Stimulated activated CD8-positive, alpha-beta memory T cell treated with anti-CD3 and anti-CD28 coated beads, Interleukin-15, amount 100 ng/mL, for 1 hour (primary cell): ENCODE measurements at places on chromosomes 7 and 10.

- no peak for DNase-seq
Measured at GRCh38 chr7:74526780-74527179, 73.1 kb downstream of the GTF2IRD1 start.

DNA sequence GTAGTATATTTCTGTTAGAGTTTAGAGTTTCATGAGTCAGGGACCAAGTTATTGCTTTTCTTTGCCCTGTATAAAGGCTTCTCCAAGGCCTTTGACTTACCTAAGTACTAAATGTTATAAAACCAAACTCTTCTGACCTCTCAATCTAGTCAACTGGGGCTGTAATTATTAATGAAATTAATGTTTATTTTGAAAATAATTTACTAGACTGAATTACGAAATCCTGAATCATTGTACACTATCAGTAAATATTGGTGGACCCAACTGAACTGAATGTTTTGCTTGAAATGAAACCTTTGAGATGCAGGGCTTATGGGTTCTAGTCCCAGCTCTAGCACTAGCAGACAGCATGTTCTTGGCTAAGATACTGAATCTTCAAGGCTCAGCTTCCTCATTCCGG is 1.7 kb upstream of the CYP2C9 start:
- no peak for DNase-seq

- no peak for DNase-seq
Measured at GRCh38 chr10:102994531-102995295, 76.6 kb downstream of the CNNM2 start.

DNA sequence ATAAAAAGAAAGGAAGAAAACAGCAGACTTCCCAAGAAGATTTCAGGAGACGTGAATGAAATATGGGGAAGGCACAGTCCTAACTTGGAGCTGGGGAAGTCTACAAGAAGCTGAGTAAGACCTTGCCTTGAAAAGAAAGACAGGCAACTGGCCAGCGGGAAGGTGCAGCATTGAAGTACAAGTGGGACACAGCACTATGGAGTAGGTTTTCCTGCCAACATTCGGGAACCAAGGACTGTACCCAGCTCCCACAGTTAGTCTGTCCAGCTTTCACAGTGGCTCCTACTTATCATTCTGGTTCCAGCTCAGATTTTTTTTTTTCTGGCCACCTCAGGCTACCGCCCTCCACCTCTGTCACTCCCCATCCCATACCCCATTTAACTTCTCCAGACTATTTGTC is 10.0 kb downstream of the HPS1 start:
- DNase-seq = no peak

DNA sequence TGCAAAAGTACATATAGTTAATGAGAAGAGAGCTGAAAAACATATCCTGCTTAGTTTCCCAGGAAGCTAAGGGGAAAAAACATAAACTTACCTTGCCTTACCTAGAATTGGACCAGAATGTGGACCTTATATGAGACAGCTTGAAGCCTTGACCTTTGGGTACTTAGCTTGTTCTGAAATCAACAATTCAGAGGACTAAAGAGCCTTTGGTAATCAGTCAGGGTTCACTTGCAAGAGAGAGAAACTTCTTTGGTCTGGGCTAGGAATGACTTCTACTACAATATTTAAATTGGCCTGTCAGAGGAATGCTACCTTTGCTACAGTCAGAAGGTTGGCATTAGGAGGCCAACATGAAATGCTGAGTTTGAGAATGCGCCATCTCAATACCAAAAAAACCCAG is 24.9 kb downstream of the SAMD8 start:
- no peak for DNase-seq

DNA sequence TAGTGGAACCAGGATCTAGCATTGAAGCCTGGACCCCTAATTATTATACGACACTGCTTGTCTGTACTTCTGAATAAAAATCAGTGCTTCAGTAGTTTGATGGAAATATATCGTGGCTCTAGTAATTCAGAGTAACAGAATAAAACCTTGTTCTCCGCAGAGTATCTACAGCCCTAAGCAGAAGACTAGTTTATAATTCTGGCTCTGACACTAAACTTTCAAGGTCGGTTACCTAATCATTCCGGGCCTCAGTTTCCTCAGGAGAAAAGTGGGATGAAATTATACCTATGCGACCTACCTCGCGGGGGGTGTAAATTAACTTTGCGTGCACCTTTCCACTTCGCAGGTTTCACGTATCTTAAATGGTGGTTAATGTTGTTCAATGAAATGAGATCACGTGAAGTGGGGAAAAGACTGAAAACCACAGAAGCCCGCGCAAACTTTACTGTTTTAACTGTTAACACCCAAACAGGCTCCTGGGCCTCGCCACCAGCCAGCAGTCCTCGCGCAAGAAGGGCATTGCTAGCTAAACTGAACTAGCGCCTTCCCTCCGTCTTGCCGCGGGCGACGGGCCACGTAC is 615 bp downstream of the THAP5 start:
- DNase-seq = peak; percentile 17

DNA sequence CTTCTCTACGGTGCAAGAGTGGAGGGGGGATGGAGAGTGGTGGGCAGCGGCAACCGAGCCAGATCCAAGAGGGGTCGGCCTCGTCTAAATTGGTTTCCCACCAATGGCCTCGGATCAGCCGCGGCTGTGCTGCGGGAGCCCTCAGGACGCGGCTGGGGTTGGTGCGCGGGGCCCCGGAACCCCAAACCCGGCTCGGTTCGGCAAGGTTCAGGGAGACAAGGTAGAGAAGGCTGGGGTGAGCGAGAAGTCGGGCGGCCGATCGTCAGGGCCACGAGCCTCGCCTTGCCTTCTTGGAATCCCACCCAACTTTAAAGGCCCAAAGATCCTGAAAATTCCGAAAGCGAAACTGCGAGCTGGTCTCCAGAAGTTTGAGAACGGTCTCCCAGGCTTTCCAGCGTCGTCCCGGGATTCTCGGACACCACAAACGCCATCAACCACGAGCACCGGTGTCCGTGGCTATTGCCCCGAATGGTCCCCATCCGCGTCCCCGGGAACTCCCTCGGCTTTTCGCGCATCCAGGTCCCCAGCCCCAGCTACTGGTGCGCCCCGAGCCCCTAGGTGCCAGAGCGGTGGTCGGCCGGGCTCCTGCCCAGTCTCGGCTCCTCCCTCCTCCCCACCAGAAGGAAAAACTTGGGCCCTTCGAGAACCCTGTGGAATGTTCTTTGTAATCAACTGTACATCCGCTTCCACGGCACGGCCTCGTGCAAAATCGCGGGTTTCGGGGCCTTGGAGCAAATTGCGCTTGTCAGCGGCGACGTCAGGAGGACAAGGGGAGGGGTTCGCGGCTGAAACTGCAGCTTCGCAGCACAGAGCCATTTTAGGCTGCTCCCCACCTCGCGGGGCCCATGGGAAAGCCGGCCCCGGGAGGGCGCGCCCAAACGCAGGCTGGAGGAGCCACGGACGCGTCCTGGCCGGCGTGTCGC is 3.2 kb downstream of the SFMBT2 start:
- DNase-seq = no peak

DNA sequence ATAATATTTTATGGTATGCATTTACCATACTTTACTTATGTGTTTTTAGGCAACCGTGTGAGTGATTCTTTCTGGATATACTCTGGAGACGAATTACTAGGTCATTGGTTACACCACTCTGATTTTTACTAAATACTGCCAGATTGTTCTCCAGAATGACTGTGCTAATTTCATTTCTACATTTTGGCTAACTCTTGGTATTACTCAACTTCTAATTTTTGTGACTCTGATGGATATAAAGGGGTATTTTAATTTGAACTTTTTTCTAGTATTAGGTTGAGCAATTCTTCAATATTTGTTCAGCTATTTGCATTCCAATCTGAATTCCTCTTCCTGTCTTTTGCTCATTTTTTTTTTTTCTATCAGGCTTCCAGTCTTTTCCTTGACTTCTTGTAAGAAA is 223.6 kb downstream of the MDFIC start:
- no peak for DNase-seq

DNA sequence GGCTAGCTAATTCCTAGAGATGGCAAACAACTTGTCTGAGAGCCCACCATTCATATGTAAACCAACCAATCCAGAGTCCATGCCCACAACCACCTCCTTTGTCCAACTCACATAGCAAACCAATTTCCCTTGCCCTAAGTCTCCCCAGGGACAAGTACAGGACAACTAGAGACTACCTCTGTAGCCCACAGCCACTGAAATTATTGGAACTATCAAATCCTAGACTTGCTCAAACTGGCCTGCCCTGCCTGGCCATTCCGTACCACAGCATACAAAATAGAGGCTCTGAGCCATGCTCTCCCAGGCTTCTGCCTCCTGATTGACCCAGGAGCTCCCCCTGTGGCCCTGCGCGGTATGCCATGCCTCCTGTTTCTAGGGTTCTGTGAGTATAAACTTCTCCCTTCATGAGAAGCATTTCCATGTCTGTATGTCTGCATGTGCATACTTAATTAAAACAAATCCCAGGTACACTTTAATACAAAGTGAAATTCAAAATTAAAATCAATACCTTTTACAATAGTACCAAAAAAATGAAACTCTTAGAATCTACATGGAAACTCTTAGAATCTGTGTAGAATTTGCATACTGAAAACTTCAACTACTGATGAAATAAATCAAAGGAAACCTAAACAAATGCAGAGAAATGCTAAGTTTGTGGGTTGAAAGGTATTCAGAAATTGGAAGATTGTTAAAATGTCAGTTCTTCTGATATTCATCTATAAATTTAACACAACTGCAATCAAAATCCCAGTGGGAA is 4.0 kb upstream of the HECW1 start:
- DNase-seq = peak; percentile 11

DNA sequence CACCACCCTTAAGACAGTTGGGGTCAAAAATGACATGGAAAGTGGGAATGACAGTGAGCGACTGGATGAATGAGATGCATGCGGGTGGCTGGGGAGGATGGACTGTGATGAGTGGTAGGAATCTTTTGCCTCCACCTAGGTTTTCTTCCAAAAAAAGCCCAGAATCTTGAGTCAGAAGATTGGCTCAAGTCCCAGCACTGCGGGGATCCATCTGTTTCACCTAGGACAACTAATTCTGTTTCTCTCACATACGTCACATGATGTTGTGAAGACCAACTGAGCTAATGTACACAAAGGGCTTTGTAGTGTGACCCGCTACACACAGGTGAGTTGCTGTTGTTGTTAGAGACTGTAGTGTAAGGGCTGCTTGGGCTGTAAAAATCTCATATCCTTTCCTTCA is 58.5 kb upstream of the SLC35B4 start:
- DNase-seq = no peak

DNA sequence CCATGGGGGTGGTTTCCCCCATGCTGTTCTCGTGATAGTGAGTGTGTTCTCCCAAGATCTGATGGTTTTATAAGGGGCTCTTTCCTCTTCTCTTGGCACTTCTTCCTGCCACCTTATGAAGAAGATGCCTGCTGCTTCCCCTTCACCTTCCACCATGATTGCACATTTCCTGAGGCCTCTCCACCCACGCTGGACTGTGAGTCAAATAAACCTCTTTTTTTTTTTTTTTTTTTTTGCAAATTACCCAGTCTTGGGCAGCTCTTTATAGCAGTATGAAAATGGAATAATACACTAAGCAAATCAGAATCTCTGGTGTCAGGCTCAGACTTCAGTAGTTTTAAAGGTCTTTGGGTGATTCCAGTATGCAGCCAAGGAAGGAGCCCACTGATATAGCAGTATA is 28.2 kb downstream of the TAS2R41 start:
- DNase-seq = no peak

DNA sequence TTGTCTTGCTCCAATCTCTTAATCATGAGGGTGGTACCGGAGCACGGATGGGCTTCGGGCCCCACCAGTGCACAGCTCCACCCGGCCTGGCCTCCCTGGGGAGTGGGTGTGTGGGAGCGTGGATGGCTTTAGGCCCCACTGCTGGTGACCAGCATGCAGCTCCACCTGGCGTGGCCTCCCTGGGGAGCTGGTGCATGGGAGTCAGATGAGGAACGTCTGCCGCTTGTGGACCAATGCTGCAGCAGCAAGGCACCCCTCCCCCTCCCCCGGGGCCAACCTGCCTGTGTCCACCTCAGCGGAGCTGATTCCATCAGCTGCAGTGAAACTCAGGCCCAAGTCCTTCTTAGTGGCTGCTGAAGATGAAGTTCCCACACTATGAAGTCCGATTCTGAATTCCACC is 511.4 kb downstream of the PTPRN2 start:
- no peak for DNase-seq

DNA sequence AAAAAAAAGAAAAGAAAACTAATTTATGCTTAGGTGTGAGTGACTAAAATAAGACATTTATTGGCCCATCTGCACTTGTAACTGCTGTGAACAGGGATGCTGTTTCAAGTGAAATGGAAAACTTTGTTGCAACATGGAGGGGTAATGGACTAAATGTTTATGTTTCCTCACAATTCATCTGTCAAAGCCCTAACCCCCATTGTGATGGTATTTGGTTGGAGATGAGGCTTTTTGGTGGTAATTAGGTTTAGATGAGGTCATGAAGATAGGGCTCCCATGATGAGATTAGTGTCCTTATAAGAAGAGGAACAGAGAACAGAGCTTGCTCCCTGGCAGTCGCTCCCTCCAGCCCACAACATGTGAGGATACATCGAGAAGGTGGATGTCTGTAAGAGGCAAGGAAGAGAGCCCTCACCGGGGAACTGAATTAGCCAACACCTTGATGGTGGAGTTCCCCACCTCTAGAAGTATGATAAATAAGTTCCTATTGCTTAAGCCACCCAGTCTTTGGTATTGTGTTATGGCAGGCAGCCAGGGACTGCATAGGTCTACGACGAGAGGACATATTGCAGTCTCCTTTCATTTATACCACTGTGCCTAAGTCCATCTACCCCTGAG is 28.6 kb upstream of the VCL start:
- no peak for DNase-seq

DNA sequence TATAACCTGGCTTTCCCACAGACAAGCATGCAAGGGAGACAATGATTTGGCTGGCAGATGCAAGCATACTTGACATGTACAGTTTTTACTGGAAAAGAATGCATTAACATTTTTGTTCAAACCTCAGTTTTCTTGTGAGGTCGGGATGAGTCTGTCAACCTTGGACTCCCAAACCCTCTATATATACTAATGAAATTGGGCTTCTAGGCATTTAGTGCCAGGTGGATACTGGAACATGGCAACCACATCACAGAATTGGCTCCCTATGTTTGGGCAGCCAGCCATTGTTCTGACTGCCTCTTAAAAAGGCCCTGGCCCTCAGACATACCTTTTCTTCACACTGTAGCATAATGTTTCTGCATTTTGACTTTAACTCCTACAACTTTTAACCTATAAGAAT is 39.1 kb downstream of the CDK6 start:
- DNase-seq = no peak

DNA sequence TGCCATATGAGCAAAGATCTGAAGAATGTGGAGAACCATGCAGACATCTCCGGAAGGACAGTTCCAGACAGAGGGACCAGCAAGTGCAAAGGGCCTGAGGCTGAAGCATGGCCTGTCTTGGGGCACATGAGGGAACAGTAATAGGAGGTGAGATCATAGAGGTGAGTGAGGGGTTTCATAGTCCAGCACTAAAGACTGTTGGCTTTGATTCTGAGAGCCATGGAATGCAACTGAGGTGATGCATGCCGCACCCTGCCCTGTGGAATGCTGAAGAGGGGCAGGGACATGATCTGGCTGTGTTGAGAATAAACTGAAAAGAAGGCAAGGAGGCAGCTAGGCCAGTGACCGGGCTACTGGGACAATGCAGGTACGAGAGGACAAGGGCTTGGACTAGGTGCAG is 253.1 kb upstream of the KLF14 start:
- no peak for DNase-seq

- DNase-seq = no peak
Measured at GRCh38 chr10:24209946-24210491, 1.1 kb downstream of the KIAA1217 start.
